ENCODE measurements at places on chromosomes 12 and 14.

GRCh38 chr12:30976206-30976605 is 49.7 kb downstream of the TSPAN11 start:
- H3K4me3 ChIP-seq: no peak overlapping the region
- no peak for DNase-seq
- no peaks in the 10 kb centered on the region for H3K4me1 ChIP-seq
- no peaks in the 10 kb centered on the region for H3K27me3 ChIP-seq

DNA sequence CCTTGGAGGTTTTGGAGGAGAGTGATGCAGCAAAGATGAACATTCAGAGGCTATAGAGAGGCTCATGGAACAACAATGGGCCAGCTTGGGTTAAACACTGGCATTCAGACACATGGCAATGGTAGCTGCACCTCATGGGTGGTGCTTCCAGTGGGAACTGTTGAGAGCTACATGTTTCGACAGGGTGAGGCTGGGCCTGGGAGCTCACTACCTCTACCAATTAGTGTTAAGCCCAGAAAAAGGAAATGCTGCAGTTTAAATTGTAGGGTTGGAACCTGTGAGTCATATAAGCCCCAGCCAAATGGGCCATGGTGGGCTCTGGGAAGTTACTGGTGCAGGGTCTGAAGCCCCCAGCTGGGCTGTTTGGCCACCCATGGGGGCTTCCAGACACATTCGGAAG is 279.7 kb downstream of the ZFP36L1 start:
- no peak overlapping the region for H3K27ac ChIP-seq
- DNase-seq: no peak
- H3K4me3 ChIP-seq: no peak overlapping the region
- no peaks in the 10 kb centered on the region for H3K4me1 ChIP-seq
- no peaks in the 10 kb centered on the region for H3K36me3 ChIP-seq

DNA sequence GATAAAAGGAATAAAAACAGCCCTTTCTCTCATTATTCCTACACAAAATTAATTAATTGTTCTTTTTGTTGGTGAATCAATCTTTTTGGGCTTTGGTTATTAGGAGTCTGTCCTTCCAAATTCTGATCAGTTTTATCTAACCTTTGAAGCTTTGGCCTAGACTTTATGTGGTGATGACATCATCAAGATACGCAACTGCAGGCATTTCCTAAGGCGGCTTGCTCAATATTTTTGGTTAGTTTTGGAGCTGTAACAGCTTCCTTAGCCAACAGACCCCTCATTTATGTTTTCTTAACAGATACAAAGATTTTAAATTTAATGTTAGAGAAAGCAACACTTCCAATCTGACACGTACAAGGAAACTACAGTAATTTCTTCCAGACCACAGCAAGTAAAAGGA is 87.8 kb upstream of the PDE3A start:
- no peak overlapping the region for H3K4me3 ChIP-seq
- no peaks in the 10 kb centered on the region for H3K4me1 ChIP-seq
- no peak for DNase-seq
- no peak overlapping the region for H3K27ac ChIP-seq
- no peaks in the 10 kb centered on the region for H3K36me3 ChIP-seq

DNA sequence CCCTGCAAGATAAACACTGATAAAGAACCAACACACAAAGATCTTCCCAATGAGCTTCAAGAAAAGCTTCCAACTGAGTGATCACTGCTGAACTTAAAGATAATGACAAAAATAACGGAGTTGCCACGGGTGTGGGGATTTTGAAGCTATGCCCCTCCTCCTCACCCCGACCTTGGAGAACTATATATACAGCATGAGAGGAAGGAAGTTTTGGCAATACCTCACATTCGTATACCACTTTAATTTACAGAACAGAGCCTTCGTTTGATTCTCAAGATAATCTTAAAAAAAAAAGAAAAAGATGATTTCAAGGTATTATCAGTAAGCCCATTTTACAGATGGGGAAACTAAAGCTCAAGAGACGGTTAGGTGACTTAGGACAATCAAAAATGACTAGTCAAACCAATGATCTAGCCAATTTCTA is 715 bp downstream of the NEK9 start:
- H3K4me3 ChIP-seq: peak overlapping the region; percentile 76
- peak overlapping the region; percentile 82 for H3K27ac ChIP-seq
- DNase-seq: no peak
- no peaks in the 10 kb centered on the region for H3K36me3 ChIP-seq
- H3K4me1 ChIP-seq: 0 out of 2 replicates have a peak, but pooled peaks cover 7% of the 10 kb centered on the region

GRCh38 chr12:119692410-119692809 is 24.5 kb downstream of the PRKAB1 start:
- DNase-seq: no peak
- no peaks in the 10 kb centered on the region for H3K27me3 ChIP-seq
- H3K27ac ChIP-seq: no peak overlapping the region
- H3K36me3 ChIP-seq: no peaks in the 10 kb centered on the region
- no peak overlapping the region for H3K4me3 ChIP-seq
- no peaks in the 10 kb centered on the region for H3K4me1 ChIP-seq

- DNase-seq: no peak
- H3K36me3 ChIP-seq: no peaks in the 10 kb centered on the region
- H3K27me3 ChIP-seq: no peaks in the 10 kb centered on the region
- H3K4me1 ChIP-seq: no peaks in the 10 kb centered on the region
- H3K4me3 ChIP-seq: no peak overlapping the region
These were observed 56.6 kb downstream of the BCL2L14 start for GRCh38 chr12:12127304-12127703.
